ENCODE measurements at places on chromosomes 4 and X.

- DNase-seq = no peak
Measured at GRCh38 chrX:153447581-153447960, 1.7 kb upstream of the TREX2 start.

GRCh38 chr4:93760284-93760683 lies 68.3 kb upstream of the ATOH1 start:
- no peak for DNase-seq

GRCh38 chrX:20438871-20439526 lies 172.3 kb upstream of the RPS6KA3 start:
- DNase-seq = no peak

GRCh38 chr4:55386840-55387239 lies 8.9 kb upstream of the TMEM165 start:
- DNase-seq = no peak

DNA sequence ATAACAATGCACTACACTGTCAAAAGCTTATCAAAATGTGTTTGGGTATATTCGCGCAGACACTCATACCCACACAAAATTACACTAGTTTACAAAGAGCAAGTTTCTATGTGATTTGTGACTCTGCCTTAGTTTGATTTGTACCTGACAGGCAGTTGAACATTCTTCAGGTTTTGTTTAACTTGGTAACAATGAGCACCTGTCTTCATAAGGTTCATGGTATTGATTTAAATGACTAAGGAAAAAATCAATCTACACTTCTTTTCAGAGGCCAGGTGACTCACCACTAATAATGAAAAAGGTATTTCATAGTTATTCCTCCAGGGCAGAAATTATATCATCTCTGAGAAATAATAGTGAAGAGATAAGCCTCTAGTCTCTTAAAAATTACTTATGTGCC lies 1114.6 kb upstream of the AGA start:
- no peak for DNase-seq

- no peak for DNase-seq
Measured at GRCh38 chrX:10631416-10632145, 11.2 kb upstream of the MID1 start.

DNA sequence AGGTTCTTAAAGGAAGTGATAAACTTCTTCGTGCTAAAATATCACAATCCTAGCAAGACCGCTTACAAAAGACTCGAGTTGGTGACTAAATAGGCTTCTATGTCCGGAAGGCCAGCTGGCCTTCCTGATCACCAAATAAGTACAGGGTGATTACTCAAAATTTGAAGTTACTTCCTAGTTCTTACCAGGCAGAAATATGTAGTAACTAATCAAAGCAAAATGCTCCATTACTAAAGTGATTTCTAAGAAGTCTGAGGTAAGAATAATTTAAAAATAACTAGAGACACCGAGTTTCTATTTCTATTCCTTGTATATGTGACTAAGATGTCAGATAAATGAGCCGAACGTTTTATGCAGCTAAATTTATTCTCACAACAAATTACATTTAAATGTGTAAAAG lies 62.2 kb downstream of the NSUN7 start:
- DNase-seq = no peak

DNA sequence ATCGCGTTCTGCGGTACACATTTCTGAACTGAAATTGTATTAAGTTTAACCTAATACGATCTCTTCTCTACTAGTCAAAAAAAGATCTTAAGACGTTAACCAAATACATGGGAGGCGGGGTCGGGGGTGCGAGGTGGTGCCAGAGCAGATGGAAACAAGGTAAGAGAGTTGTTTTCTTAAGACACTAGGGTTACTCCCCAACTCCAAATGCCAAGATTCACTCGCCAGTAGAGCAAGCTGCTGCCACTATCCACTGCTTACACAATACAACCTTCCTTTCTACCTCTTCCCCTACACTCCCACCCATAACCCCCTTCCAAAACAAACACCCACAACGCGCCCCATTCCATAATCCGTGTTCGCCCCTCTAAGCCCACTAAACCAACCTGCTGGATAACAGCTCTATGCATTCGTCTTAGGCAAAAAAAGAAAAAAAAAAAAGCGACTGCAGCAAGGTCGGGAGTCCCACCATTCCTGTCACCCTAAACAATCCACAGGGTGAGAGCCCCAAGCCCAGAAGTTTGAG lies 1.3 kb downstream of the LCORL start:
- DNase-seq = no peak

DNA sequence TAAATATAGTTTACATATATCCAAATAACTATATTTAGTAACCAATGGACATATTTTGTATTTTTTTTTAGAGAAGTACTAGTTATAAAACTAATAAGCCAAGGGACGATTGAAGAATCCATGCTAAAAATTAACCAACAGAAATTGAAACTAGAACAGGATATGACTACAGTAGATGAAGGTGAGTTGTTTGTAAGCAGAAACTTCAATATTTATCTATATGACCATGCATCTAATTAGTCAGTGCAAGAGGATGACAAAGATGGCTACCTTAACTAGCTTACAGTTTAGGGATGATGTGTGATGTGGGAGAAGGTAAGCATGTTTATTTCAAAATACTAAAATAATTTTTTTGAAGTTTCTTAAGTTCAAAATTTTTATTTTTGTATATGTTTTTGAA lies 57.7 kb downstream of the HPGDS start:
- no peak for DNase-seq

DNA sequence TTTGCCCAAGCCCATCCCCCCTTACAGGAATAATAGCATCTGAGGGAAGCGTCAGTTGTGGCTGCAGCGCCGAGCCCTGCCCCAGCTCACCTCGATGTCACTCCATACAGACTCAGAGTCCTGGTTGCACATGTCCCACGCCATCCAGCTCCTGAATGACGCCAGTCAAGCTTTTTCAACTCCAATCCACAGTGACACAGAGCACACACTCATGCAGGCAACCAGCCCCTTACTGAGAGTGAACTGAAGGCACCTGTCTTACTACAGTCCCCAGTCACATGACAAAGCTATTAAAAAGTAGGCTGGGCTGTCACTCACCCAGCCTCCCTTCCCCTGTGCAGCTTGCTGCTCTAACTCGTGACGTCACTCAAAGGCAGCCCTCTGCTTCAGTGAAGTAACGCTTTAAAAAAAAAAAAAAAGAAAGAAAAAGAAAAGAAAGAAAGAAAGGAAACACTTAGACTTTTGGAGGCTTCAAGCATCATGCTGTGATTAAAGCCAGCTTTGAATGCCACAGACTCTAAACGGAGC lies at the start of gene PPARGC1A:
TSS of gene PPARGC1A (minus strand) at position 234 of the 528 bp plus-strand sequence. CDS start at position 144, 90 bp downstream.
- no peak for DNase-seq

- DNase-seq = no peak
Measured at GRCh38 chr4:159283696-159284095, 180.8 kb downstream of the RAPGEF2 start.

Data from activated effector memory CD4-positive, alpha-beta T cell treated with Interleukin-2 at 50 U/mL for 16 hours (primary cell).